Dermis microvascular lymphatic vessel endothelial cell (primary cell): ENCODE measurements at places on chromosomes 13 and 19. TPM values are rescaled to one million over a fixed set of nuclear protein-coding genes. Genes with fewer than 3 reads are reported as not detected.

GRCh38 chr13:80131204-80131603 lies 209.7 kb downstream of the SPRY2 start:
- DNase-seq, result peak; percentile 33

The CCDC97 gene
- 4.5 and 7.7 TPM in 2 replicates for total RNA-seq

The CYP2A6 gene
- total RNA-seq, result not detected in 2 replicates

The LSR gene
- 0.25 and 0.26 TPM in 2 replicates for total RNA-seq

The ARL11 gene
- total RNA-seq, result 0.26 and 0.38 TPM in 2 replicates

The ACP5 gene
- 0.26 and 0.38 TPM in 2 replicates for total RNA-seq
